Right lobe of liver (tissue), 6 donors: ENCODE measurements at places on chromosomes 1 and 21. TPM values are rescaled to one million over a fixed set of nuclear protein-coding genes. Genes with fewer than 3 reads are reported as not detected.

GRCh38 chr1:181099152-181100014, 10.9 kb downstream of the IER5 start:
- no peaks in the 10 kb centered on the region for H3K36me3 ChIP-seq
- H3K4me3 ChIP-seq, result no peak overlapping the region
- no peak overlapping the region for H3K27ac ChIP-seq
- no peaks in the 10 kb centered on the region for H3K27me3 ChIP-seq
- H3K4me1 ChIP-seq, result no peaks in the 10 kb centered on the region

GRCh38 chr21:36218691-36219090, 62.1 kb downstream of the DOP1B start:
- no peak for DNase-seq
- peaks cover 7% of the 10 kb centered on the region for H3K36me3 ChIP-seq
- no peaks in the 10 kb centered on the region for H3K27me3 ChIP-seq
- H3K4me3 ChIP-seq, result no peak overlapping the region
- no peak overlapping the region for H3K27ac ChIP-seq
- no peaks in the 10 kb centered on the region for H3K4me1 ChIP-seq

- H3K36me3 ChIP-seq, result no peaks in the 10 kb centered on the region
- no peak for DNase-seq
- H3K27ac ChIP-seq, result no peak overlapping the region
- H3K4me1 ChIP-seq, result no peaks in the 10 kb centered on the region
Measured at GRCh38 chr1:61323681-61324328, 241.4 kb downstream of the NFIA start.

Gene TSPAN2
- 0.37 TPM for total RNA-seq

Gene TEX38
- total RNA-seq, result not detected
